ENCODE measurements at places on chromosomes 6 and 20. TPM values are rescaled to one million over a fixed set of nuclear protein-coding genes. Genes with fewer than 3 reads are reported as not detected.

DNA sequence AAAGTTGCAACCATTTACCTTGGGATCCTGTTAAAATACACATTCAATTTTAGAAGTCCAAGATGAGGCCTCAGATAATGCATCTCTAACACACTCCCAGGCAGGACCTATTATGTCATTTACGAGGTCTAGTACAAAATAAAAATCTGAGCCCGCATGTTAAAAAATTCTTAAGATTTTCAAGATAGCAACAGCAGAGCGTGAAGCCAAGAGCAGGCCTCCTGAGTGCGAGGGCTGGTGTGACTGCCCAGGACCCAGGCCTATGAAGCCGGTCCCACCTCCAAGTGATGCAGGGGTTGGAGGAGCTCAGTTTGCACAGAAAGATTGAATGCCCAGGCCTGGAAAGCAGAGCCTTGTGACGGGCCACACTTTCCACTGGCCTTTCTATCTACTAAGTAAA is 211.1 kb upstream of the KCNQ5 start:
- DNase-seq: no peak

DNA sequence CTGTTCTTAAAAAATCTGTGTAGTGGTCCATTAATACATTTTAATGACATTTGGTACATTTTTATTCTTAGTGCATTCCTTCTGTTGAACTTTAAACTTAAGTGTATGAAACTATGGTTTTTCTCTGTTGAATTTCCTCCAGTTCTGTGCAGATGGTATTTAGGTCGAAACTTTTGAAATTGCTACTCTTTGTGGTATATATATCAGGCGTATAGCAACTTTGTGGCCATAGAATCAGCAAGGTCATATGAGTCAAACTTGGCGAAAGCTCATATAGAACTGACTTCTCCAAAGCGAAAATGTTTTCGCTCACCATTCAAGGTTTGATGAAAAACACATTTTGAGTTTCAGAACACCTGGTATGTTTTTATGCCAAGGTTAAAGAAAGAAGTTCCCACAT is 93.7 kb downstream of the MAP3K4 start:
- DNase-seq: no peak

CAP2 gene
- 35.6 TPM for total RNA-seq

BEND3 gene
- total RNA-seq: 1.5 TPM

PPIL6 gene
- total RNA-seq: 1.9 TPM
